Stimulated activated CD8-positive, alpha-beta memory T cell treated with anti-CD3 and anti-CD28 coated beads, Interleukin-4, amount 100 ng/mL, for 48 hours (primary cell): ENCODE measurements at places on chromosomes 11 and 22.

GRCh38 chr11:111941963-111942362 lies 4.8 kb downstream of the DIXDC1 start:
- DNase-seq, result no peak

DNA sequence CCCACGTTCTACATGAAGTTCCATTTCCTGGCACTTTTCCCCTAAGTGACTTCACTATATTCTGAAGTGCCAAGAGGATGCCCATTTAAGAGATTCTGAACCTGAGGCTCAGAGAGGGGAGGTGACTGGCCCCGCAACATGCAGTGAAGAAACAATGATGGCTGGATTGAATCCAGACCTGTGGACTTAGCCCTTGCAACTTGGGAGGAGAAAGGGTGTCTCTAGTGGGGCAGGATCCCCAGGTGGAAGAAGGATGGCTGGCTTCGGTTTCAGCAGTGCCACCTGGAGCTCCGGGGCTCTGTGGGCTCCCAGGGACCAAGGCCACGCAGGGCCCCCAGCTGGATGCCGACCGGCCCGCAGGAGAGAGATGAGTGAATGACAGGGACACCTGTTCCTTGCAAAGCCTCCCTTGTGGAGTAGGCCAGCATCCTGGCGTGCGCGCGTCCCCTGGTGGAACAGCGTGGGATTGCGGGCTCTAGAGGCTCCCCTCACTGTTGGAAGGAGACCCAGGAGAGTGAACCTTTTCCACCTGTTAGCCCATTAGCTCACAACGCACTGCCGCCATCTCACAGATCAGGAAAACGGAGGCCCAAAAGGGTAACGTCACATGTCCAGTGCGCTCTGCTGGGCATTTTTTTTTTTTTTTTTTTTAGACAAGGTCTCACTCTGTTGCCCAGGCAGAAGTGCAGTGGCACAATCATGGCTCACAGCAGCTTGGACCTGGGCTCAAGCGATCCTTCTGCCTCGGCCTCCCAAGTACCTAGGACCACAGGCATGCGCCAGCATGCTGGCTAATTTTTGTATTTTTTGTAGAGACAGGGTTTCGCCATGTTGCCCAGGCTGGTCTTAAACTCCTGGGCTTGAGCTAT lies 104.7 kb downstream of the KIAA1671 start:
- peak; percentile 96 for DNase-seq

- DNase-seq, result no peak
Measured at GRCh38 chr11:110798201-110798900, 86.1 kb upstream of the ARHGAP20 start.

DNA sequence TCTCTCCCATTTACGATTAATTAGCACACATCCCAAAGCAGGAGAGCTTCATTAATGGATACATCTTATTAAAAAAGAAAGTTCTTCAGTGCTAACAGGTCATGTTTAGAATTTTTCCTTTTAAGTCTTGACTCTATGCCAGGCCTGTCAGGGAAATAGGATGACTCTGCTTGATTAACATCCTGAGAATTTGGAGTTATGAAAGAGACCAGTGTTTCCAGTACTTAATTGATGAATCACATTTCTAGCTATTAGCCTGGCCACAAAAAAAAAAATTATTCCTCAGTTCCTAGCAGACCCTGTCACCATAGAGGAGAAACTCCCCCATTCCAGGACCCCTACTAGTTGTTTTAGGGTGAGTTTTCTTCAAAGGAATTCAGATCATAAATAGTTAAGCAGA lies 23.6 kb upstream of the ME3 start:
- no peak for DNase-seq

DNA sequence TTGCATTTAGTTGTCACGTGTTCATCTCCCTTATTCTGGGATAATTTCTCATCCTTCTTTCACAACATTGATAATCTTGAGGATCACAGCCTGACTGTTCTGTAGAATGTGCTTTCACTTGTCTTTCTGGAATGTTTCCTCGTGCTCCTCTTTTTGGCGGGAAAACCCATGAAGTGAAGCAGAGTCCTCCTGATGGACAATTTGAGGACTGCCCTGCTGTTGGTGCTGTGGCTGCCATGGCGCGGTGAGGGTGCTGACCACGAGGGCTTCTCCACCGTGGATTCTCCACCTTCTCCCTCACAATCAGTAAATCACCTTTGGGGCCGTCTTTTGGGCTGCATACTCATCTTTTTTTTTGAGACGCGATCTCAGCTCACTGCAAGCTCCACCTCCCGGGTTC lies 946.9 kb downstream of the BRD1 start:
- no peak for DNase-seq

DNA sequence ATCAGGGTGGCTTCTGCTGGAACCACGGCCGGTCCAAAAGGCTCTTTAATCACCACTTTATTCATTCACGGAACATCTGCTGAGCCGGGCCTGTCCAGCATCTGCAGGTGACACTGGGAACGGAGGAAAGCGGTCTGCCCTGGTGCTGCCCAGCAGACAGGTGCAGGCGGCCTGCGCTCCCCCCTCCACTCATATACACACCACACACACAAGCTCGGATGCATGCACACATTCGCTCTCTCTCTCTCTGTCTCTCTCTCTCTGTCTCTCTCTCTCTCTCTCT lies 736.9 kb downstream of the BRD1 start:
- no peak for DNase-seq

GRCh38 chr22:18113680-18114394 lies 3.2 kb downstream of the TUBA8 start:
- DNase-seq, result no peak

DNA sequence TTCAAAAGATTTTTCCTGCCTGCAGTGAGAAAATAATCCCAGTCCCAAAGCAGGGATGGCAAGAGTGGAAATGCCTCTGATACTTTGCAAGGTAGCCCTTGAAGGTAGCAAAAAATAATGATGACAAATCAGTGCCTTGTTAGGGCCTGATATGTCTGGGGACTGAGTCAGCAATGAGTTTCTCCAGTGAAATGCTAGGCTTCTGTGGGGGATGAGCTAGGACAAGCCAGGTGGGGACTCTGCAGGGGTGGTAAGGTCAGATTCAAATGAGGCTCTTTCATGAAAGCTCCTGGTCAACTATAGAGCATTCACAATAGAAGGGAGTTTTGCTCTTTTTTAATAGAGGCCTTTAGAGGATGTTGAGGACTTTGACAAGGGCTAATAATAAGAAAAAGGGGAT lies 77.7 kb downstream of the ME3 start:
- DNase-seq, result no peak

GRCh38 chr11:89163686-89164085 lies 14.0 kb upstream of the TYR start:
- DNase-seq, result no peak

- DNase-seq, result peak; percentile 22
Measured at GRCh38 chr11:133898031-133898769, 52.9 kb upstream of the SPATA19 start.

DNA sequence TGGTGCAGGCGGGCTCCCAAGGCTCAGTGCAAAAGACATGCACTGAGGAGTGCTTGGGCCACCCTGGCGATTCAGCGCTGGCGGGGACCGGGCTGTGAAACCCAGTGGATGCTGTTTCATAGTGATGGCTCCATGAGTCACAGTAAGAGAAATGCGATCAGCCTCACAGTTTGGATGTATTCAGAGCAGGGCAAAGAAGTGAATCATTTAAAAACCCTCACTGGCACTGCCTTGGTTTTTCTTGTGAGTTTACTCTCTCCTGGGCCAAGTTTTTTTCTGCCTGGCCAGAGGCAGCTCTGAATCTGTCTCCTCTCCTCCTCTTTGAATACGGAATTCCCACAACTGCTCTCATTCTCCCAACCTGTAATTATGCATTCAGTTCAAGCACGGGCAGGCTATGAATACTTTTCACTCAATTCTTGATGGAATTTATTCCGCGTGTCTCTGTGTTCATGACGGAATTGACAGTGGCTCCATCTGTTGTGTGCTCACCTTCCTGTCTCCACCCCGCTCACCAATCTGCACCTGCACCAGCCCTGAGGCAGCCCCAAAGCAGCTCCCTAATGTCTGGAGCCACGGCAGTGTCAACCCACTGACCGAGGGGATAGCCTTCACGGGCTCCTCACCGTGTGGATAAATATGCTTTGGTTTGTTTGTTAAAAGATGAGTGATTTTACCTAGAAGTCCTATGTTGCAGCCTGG lies 14.9 kb downstream of the ADAMTS8 start:
- peak; percentile 37 for DNase-seq

DNA sequence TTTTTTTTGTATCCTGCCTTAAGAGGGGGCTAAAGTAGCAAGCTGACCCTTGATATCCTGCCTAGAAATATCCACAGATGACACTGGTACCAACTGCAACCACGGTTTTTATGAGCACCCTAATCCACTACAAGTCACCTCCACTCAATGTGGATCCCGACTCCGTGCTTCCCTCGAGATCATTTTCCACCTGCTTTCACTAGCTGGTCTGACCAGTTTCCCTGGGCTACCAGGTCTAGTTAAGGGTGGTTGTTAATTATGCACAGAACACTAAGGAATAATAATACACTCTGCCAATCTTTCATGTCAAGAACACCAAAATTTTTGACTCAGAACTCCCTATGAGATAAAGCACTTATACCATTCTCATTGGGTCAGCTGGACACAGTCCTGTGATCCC lies 82.3 kb downstream of the ABTB2 start:
- DNase-seq, result no peak

DNA sequence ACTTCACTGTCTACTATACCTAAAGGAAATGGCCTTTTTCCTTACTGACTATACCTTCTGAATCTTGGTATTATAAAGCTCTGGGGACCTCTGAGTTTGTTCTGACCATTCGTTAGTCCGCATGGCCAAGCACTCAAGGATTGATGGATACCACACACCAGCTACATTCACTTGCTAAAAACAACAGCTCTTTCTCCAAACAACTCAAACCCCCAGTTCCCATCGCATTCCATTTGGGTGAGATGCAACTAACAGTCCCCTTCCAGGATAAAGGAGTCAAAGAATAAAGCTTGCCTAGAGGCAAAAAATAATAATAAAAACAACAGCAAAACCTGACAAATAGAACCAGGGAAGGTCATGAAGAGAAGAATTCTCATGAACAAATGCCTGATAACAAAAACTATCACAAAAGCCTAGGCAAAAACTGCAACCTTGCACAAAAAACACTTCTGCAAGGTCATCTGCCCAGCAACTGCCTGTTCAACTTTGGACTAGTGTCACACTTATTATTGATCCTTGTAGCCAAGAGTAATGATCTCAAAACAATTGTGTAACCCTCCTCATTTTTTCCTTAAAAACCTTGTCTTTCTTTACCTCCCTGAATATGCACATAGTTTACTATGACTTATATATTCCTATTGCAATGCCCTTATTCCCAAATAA lies 139.0 kb upstream of the GUCY1A2 start:
- DNase-seq, result no peak

DNA sequence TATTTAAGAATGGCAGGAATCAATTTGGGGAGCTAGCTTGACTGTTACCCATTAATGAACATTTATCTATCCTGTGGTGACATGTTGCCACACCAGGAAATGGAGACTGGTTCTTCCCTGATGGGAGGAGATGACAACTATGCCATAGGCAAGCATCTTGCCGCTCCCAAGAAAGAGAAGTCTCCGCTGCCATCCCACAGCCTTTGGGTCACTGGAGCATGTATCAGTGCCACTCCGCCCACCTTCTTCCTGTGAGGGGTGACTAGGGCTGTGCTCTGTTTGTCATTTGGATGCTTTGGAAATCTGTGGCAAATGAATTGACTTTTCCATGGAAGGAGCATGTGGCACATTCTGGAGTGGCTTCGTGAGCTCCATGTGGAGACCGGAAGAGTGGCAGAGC lies 6.5 kb downstream of the STIP1 start:
- DNase-seq, result no peak

GRCh38 chr11:35045236-35045820 lies 93.6 kb upstream of the CD44 start:
- peak; percentile 60 for DNase-seq

- DNase-seq, result no peak
Measured at GRCh38 chr11:78319453-78319955, 98.1 kb downstream of the GAB2 start.

DNA sequence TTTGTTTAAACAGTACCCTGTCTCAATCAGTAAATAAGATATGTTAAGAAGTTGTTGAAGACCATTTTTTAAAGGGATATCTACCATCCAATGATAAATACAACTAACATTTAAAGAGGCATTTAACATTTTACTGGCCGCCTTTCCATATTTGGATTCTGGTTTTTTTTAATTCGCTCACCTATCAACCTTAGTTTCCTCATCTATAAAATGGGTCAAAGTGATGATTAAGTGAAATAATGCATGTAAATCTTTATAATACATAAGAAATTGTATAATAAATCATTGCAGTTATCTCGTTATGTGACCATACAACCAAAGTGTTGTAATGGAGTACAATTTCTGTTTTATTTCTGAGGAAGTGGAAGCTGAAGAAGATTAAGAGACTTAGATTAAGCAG lies 17.7 kb upstream of the ATP5MG start:
- DNase-seq, result no peak

DNA sequence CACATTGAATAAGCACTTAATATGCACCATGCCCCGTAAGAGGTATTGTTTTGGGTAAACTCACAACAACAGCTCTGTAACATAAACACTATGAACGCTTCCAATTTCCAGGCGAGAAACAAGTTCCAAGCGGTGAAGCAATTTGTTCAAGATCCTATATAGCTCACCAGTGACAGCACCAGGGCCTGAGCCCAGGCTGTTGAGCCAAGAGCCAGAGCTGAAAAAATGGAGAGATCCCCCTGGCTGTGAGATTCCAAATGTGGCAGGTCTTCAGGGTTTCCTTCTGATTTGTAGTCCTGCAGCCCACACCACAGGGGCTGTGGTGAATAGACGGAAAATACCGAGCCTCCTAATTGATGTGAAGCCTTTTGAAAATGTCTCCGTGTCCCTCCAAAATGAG lies 268.0 kb upstream of the KIRREL3 start:
- no peak for DNase-seq

- DNase-seq, result peak; percentile 60
Measured at GRCh38 chr11:721741-722345, 15.8 kb downstream of the EPS8L2 start.

DNA sequence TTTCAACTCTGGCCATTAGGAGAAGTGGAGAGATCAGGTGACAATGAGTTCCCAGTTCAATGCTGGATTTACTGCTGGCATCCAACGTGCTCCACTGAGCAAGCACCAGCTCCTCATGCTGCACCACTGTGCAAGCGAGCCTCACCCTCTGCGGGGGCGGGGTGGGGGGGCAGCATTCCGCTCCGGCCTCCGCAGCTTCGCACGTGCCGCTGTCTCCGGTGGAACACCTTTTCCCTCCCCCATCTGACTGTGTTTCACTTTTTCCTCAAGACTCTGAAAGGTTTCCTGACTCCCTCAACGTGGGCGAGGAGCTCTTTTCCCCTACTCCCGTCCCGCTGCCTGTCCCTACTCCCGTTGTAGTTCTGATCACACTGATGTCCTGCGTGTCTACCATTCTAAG lies 835 bp upstream of the RHOD start:
- no peak for DNase-seq

GRCh38 chr11:121931748-121932352 lies 184.2 kb downstream of the BLID start:
- no peak for DNase-seq

DNA sequence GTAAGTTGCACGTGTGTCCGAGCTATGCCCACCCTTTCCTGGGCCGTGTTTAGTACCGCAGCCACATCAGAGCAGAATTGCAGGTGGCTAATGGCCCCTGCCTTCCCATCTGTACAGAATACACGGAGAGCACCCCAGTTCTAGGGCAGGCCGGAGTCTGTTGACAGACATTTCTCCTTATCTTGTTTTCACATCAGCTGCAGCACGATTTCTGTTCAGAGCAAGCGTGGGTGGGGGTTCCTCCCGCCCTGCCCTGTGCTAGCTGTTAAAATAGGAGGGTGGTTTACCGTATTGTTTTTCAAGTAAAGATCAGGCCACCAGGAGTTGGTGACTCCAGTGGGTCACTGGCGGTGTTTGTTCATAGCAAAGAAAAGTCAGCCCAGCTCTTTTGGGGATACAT lies 41.1 kb downstream of the UBASH3B start:
- DNase-seq, result peak; percentile 78
